Cardiac septum (tissue), 1 donor: ENCODE measurements at places on chromosomes 7 and 10.

GRCh38 chr10:63423494-63423893 is 42.3 kb downstream of the JMJD1C start:
- DNase-seq = no peak

DNA sequence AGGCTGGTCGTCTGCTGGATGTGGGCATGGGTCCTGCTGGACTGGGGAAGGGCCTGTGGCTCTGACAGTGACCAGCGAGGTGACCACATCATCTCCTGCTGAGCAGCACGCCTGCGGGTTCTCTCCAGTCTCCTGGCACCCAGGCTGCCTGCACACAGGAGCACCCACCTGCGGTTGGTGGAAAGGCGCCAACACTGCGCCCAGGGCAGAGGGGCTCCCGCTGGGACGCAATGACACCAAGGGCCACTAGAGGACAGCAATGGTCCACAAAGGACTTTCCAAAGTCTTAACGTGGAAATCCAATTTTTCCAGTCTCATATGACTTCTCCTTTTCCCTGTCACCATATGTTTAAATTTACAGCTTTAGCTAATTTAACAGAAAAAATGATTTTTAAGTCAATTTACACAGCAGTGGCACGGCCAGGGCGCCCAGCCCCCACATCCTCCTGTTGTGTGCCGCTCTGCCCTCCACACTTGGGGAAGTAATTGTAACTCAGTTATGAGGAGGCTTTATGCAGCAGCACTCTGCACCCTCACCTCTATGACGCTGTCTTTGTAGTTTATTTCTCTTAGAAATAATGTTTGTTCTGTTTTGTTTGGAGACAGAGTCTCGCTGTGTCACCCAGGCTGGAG is 38.1 kb downstream of the CFAP46 start:
- DNase-seq = no peak

GRCh38 chr7:87565877-87566276 is 34.8 kb downstream of the ABCB1 start:
- DNase-seq = no peak

DNA sequence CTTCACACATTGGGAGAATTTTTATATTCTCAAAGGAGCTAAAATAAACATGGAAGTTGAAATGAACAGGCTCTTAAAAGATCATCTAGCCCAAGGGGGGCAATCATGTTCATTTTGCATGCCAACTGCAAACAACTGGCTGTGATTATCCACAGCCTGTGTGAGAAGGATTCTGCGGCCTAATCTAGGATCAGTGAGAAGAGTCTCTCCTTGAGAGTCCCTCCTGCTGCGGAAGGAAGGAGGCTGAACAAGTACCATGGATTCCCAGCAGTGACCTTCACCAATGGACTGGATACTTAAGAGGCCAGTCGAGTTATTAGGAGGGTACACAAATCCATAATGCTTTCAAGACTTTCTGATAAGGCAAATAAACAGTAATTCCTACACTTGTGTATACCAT is 76.7 kb downstream of the IGF2BP3 start:
- DNase-seq = no peak

- DNase-seq = no peak
Measured at GRCh38 chr10:66804962-66805361, 120.9 kb upstream of the LRRTM3 start.

GRCh38 chr10:107561136-107561650 is 396.7 kb upstream of the SORCS1 start:
- no peak for DNase-seq

DNA sequence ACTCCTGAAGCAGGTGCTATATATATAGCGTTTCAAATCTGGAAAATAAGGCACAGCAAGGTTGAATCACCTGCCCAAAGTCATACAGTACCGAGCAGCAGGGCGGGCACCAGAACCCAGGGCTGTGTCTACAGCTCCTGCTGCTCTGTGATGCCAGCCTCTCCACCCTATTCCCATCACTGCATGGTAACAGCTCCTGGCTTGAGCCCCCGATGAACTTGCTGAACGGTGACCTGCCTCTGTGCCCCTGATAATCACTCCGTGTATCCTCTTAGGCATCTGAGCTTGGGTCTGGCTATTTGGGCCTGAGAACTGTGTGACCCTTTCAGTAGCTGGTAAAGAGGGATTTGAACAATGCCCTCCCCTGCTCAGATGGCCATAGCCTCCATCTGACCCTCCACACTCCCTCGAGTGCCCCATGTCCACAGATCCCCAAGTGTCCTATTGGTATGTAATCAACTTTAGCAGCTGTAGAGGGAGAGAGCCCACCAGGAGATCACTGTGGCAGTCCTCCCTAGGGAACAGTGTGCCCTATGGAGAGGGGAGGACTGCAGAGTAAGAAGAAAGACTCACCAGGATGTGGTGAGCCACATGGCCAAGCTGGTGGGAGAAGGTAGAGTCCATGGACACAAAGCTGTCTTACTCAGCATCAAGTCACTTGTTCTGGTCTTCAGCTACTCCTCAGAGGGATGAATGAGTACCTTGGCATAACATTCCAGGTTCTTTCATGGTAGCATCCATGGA is 1.1 kb upstream of the ARHGAP22 start:
- DNase-seq = peak; percentile 50

GRCh38 chr7:91266689-91267090 is 2.5 kb downstream of the FZD1 start:
- no peak for DNase-seq

DNA sequence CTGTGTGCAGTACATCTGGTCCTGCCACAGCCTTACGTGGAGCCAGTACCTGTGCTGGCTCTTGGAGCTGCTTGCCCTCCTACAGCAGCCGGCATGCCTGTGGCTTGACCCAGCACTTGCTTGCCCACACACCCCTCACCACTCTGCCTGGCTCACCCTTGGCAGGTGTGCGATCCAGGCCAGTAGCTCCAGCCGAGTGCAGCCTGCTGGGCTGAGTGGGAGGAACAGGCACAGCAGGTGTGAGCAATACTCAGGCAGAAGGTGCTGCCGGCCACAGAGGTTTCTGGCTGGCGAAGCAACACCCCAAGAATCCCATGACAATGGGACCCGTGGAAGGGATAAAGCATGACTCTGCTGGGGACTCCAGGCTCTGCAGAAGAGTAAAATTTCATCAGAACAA is 173.5 kb upstream of the ADCY1 start:
- no peak for DNase-seq

DNA sequence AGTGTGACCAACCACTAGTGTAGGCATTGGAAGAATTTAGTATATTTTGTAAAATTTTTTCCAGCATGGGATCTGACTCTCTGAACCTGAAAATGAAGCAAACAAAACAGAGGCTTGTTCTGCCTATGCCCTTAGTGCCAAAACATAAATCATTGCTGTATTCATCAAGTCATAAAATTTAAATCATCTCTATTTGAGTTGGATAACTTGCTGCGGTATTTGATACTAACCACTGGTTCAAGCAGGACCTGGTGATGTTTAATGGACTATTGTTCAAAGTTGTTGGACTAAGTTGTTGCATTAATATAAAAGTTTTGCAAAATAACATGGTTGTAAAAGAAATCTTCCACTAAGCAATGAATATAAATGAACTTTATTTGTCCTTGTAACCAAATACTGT is 19.8 kb upstream of the RPA3 start:
- no peak for DNase-seq
